ENCODE measurements at places on chromosomes 7 and 10. TPM values are rescaled to one million over a fixed set of nuclear protein-coding genes. Genes with fewer than 3 reads are reported as not detected.

DNA sequence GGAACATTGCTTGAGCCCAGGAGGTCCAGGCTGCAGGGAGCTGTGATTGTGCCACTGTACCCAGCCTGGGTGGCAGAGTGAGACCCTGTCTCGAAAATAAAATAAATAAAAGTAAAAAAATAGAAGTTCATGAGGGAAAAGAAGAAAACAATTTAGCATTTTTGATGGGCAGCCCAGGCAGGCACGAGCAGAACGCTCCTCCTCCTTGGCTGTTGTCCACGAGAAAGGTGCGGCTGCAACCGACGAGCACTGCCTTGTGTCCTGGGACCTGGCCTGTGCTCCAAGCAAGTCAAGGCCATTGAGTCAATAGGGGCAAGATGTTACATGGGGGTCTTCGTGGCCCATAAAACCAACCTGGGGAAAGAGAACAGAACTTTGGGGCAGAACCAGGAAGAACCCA, 25.6 kb downstream of the EBF3 start:
- peaks cover 14% of the 10 kb centered on the region for H3K27me3 ChIP-seq
- H3K36me3 ChIP-seq = no peaks in the 10 kb centered on the region
- H3K4me1 ChIP-seq = no peaks in the 10 kb centered on the region
- no peak for DNase-seq
- no peak overlapping the region for H3K4me3 ChIP-seq
- H3K27ac ChIP-seq = no peak overlapping the region

AASS gene
- total RNA-seq = 8.1 TPM

GRCh38 chr10:124668517-124669051, 75.6 kb downstream of the FAM53B start:
- no peak for DNase-seq
- no peaks in the 10 kb centered on the region for H3K36me3 ChIP-seq
- no peaks in the 10 kb centered on the region for H3K27me3 ChIP-seq
- H3K4me3 ChIP-seq = no peak overlapping the region
- H3K4me1 ChIP-seq = no peaks in the 10 kb centered on the region

OR6B1 gene
- total RNA-seq = not detected

All from HFFc6 (cell line).